ENCODE measurements at places on chromosomes 7 and 10.
A peak's percentile ranks its signal among the peaks of the same experiment; 100 is the strongest.

DNA sequence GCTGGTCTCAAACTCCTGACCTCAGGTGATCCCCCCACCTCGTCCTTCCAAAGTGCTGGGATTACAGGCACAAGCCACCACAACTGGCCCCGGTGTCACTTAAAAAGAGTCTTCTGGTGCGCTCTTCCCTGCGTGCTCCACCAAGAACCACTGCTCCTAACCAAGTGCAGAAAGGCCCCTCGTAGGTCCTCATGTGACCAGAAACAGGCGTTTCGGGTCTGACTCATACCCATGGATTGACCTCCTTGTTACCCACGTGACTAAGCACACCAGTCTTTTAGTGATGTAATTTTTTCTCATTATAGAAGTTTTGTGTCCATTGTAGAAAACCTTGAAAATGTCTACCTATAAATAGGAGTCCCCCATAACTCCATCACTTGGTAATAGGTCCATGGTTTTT is 13.9 kb downstream of the FKBP6 start:
- DNase-seq: no peak

DNA sequence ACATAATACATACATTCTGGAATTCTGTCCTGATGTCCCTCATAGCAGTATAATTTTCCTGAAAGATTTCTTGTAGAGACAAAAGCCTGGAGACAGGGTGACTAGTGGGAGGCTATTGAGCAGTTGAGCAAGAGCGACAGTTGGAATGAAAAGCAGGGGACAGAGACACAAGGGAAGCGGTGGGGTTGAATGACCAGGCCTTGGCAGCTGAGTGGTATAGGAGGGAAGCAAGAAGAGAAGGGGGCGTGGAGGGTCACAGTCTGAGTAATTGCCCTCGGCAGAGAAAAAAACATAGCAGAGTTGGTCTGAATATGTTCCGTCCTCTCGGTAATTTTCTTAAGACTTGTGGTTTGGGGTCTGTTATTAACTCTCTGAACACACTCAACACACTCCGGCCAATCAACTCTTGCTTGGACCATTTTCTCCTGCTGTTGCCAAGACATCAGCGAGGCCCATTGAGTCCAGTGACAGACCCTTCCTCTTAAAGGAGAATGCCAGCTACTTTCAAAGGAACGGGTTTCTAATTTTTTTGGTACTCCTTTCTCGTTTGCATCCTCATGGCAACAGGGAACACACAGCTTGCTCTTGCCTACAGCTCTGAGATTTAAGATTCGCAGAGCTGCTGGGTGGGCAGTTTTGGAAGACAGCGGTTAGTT is 5.3 kb upstream of the ACTR3B start:
- DNase-seq: no peak

DNA sequence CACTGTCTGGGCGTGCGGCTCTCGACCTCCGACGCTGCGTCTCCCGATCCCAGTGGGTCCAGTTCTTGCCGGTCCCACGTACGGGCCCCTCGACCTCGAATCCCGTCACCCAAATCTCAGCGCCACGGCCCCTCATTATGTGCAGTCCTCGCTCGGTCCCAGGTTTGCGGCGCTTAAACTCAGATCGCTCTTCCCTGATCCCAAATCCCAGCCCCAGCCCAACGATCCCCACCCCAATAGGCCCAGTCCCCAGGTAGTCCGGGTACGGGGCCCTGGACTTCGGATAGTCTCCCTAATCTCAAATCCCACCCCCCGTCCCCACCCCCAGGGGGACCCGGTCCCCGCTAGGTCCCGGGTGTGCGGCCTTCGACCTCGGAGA is 666 bp downstream of the HNRNPF start:
- DNase-seq: no peak

DNA sequence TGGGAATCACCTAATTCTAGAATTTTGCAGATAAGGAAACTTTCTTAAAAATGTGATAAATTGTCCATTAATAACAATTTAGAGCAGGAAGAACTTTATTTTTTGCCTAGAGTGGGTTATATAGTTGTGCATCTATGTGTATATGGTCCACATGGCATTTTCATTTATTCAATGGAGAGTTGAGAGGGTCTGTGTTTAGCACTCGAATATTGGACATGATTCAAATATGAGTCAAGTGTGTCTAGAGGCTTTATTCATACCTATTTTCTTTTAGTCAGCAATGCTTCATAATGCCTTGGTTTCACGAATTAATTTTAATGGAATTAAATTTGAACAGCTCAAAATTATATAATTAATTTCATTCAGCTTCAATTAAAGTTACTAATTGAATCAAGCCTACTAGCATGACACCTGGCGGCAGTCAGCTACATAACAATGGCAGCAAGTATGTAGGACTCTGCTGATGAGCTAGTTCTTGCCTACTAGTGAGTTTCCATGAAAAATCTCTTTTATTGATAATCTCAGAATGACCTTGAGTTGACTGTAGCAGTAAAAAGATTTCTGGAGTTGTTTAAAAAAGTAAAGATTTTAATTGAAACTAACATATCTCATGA is 17.7 kb downstream of the MDFIC start:
- no peak for DNase-seq

DNA sequence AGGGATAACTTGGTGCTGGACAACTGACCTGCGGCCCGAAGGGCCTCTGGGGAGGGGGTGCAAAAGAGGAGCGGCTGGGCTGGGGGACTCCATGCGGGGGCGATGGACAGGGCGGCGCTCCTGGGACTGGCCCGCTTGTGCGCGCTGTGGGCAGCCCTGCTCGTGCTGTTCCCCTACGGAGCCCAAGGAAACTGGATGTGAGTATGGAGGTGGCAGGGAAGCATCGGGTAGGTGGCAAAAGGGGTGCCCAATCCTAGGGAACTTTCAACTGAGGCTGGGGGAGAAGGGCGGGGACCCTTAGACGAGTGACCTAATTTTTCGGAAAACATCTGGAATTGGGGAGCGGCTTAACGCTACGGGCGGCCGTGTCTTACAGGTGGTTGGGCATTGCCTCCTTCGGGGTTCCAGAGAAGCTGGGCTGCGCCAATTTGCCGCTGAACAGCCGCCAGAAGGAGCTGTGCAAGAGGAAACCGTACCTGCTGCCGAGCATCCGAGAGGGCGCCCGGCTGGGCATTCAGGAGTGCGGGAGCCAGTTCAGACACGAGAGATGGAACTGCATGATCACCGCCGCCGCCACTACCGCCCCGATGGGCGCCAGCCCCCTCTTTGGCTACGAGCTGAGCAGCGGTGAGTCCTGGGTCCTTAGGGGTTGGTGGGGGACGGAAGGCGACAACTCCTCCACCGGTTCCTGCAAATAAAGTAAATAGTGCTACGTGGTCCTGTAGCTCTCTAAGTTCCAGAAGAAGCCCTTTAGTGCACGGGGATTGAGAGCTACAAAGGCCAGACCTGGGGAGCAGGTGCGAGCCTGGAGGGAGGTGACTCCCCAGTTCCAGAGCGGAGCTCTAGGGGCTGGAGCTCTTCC is 622 bp downstream of the WNT16 start:
- DNase-seq: no peak

DNA sequence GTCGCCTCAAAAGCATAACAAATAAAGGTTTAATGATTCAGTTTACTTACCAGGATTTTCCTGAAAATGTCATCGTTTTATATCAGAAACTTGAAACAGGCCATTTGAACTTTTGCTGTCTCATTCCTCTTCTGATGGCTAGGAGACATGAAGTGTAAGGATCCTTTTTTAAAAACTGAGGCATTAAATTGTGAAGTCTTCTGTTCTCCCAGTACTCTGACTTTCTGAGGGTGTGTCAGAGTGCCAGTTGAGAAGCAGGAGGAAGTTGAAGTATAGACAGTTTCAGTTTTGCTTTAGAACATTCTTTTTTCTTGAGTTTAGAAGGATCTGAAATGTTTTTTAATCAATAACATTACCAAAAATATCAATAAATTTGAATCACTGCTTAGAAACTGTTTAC is at the start of gene SAMD9L:
Gene SAMD9L (minus strand): TSS at position 242 of the 400 bp plus-strand sequence. CDS start 12,414 bp downstream, outside the sequence.
- DNase-seq: no peak

DNA sequence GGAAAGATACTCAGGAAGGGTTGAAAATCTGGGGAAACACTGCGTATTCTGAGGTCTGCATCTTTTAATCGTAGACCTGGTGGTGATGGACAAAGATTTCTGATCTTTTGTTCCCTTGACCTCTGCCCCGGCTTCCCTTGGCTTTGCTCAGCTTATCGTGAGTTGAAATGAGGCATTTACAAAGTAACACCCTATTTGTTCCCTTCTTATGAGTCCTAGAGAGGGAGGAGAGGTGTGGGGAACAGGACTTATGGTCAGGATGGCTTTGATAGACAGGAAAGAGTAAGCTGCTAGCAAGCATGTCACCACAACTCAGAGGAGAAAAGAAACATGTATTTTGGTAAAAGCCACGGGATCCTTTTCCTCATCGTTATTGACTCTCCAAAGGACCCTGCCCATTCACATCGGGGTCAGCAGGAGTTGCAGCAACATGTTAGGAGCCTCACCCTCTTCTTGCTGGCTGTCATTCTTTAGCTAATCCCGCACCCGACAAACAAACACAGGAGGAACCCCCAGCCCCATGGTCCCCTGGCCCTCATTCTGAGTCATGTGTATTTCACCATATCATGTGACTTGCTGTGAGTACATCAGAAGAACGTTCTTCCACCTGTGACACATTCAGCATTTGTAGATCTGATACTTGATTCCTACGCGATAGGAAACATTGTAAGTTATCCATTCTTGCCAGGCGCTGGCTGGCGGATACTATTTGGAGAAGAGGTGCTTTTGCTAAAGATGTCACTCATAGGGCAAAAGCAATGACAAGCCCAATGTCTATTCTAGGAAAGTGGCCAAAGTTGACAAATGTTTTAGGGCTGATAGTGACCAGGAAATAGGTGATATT is 170.1 kb downstream of the RTKN2 start:
- no peak for DNase-seq

DNA sequence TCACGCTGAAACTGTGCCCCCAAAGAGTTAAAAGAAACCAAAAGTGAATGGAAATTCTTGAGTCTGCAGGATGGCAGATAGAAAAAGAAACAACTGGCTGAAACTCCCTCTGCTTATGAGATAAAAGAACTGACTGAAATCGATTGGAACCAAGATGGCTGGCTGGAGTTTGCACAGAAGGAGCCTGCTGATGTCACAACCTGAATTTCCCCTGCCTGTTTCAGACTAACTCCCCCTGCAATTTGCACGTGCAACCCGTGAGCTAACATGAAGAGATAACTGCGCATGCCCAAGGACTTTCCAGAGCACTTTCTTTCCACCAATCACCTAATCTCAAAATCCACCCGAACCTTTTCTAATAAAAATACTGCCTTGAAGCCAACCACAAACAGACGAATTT is 435.5 kb downstream of the CALN1 start:
- no peak for DNase-seq

DNA sequence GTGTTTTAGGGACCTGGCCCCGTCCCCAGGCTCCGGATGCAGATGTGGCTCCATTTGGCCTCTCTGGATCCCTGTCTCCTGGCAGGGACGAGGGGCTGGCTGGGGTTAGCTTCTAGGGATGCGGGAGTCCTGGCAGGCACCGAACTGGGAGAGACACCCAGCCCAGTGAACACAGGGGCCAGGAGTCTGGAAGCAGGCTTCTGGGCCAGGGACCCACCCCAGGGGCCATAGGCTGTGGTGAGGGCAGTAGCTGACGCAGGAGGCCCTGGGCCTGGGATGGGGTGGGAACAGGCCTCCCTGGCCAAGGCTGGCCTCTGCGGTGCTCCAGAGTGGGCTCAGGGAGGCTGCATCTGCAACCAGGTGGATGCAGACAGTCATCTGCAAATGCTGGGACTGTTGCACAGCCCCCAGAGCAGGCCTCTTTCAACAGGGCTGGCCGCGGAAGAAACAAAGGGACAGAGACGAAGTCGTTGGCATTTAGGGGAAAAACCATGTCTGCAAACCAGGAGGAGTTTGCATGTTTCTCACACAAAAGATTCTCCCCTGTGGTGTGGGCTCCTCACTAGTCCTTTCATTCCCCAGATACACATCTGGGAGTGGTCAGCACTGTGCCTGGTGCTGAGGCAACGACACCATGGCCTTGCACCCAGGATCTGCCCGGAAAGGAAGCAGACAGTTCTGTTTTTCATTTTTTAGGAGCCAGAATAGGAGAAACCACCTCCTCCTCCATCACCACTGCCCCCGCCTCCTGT is 36.4 kb upstream of the ZNF488 start:
- DNase-seq: no peak

DNA sequence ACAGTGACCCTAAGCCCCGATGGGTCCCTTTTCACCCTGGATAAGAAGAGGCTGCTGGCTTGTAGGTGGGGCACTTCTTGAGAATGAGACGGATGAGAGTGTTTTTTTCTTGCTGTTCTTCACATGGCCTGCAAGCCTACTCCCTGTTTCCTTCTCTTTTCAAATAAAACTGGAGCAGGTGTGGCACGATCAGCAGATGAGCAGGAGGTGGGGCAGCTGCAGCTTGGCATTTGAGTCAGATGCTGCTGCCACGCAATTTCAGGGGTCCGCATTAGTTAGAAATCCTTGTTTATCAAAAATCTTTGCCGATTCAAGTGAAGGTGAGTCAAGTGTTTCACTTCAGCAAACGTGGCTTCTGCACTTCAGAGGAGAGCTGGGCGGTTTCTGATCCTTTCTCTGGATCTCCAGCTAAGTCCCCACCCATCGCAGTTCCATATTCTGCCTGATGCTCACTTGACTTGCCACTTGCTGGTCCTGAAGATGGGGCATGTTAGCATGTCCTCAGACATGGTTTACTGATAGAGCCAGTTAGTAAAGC is 20.8 kb downstream of the WDFY4 start:
- DNase-seq: no peak

GRCh38 chr10:101101372-101101881 is 29.7 kb upstream of the TLX1 start:
- DNase-seq: no peak

GRCh38 chr7:19415123-19415522 is 269.9 kb upstream of the FERD3L start:
- DNase-seq: no peak

DNA sequence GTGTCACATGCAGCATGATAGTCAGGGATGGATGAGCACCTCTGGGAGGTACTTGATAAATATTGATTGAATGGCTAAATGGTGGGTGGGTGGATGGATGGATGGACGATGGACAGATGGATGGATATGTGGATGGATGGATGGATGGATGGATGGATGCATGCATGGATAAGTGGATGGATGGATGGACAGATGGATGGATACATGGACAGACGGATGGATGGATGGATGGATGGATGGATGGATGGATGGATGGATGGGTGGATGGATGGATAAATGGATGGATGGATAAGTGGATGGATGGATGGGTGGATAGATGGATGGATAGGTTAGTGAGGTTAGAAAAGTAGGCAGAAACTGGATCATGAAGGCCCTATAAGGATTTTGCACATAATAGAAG is 37.4 kb downstream of the PTPRE start:
- no peak for DNase-seq

GRCh38 chr10:48306870-48307710 is 613 bp downstream of the MAPK8 start:
- peak; percentile 49 for DNase-seq

GRCh38 chr7:87600130-87601124 is at the start of gene ABCB1:
TSS of gene ABCB1 (minus strand) at chr7:87600884. CDS start at chr7:87600184, 700 bp downstream.
- peak; percentile 70 for DNase-seq

DNA sequence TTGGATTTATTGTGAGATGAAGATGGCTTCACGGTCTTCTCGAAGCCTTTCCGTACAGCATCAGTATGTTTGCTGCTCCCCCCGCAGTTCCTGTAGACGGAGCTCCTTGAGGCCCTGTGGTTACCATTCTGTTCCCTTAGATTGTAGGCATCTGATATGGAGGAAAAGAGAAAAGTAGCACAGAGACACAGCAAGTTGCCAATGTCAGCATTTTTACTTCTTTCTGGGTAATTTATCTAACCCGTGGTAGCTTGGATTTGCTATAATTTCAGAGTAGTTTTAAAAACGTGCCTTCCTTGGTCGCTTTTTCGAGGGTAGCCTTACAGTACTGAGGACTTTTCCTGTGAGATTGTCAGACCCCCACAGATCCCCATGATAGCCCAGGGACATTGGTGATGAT is 37.5 kb downstream of the WDR37 start:
- DNase-seq: no peak

- no peak for DNase-seq
Measured at GRCh38 chr7:5431560-5432015, 8.0 kb upstream of the TNRC18 start.

All from dorsolateral prefrontal cortex (tissue), 122 donors.